ENCODE measurements at places on chromosomes 6 and 20. TPM values are rescaled to one million over a fixed set of nuclear protein-coding genes. Genes with fewer than 3 reads are reported as not detected.

DNA sequence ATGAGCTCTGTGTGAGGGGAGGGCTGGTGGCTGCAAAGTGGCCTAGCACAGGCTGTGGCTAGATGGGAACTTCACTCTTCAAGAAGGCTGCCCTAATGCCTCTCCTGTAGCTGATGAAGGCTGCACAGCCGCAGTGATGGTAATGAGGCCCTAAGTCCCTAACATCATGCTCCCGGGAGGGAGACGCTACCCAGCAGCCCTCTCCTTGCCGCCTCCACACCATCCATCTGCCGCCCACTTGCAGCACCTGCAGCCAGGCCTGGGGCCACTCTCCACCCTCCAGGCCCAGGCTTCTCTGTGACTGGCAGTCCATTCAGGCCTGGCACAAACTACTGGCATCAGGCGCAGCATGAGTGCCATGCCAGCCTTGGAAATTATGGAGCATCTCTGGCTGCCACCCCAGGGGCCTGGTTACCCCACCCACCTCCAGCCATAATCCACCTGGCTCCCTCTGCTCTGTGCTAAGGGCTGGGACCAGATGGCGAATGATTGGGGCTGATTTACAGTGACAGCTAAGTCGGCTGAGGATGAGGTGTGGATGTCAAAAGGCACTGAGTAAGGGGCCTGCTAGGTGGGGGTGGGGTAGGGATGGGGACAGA, 284.2 kb downstream of the LRFN2 start:
- DNase-seq: no peak

DNA sequence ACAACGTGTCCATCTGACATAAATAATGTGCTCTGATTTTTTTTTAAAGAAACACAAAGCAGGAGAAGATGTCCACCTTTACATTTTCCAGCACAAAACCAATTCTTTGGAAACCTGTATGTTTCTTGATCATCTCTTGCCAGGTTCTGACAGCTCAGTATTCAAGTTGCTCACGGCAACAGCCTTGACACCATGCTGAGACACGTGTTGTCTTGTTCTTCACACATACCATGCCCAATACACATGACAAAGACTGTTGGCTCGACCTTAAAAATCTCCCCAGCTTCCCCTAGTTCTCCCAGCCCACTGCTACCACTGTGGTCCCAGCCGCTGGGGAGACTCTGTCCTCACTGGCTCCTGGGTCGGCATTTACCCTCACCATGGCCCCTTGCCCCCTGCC, 518.9 kb downstream of the PREX1 start:
- DNase-seq: no peak

DNA sequence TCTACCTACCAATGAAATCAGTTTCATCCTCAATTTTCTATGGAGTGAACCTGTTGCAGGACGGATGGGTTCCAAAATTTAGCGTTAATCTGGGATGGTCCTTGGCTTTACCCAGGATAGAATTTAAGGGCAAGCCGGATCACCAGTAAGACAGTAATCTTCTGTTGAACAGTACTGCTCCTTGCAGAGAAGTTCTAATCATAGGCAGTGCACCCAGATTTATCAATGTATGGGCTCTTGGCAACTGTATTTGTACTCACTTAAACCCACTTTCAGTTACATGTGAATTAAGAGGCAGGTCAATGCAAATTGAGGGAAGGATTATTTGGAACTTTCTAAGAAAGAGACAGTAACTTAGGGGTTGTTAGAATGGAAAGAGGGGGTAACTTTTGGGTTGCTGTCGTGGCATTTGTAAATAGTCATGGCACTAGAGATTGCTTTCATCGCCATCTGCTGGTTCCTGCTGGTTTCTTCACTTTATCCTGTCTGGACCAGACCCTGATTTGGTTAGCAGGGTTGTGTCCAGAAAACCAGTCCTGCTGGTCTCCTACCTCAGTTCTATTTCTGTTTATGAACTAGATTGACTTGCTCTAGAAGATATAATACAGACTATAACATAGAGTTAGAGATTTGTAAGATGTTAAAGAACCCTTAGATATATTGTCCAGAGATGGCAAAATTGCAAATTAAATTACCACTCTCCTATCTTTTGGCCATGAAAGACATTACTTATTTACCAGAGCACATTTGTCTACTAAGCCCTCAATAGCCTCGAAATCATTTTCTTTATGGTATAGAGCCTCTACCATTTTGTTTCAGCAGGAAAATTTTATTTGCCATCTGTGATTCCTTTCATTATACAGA, 646.3 kb downstream of the UTRN start:
- peak; percentile 64 for DNase-seq

DNA sequence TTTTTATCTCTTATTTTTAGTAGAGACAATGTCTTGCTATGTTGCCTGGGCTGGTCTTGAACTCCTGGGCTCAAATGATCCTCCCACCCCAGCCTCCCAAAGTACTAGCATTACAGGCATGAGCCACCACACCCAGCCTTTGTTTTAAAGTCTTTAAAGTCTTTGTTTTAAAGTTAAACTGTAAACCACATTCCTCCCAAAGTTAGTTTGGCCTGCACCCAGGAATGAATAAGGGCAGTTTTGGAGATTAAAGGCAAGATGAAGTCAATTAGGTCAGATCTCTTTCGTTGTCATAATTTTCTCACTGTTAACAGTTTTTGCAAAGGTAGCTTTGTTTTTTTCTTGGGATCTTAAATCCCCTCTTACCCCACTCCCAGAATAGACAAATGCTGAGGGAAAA, 63.8 kb downstream of the UBR2 start:
- DNase-seq: no peak

- DNase-seq: no peak
Measured at GRCh38 chr6:27847706-27848105, 64.5 kb downstream of the OR2B2 start.

- no peak for DNase-seq
Measured at GRCh38 chr6:152651986-152652385, 14.8 kb upstream of the SYNE1 start.

DNA sequence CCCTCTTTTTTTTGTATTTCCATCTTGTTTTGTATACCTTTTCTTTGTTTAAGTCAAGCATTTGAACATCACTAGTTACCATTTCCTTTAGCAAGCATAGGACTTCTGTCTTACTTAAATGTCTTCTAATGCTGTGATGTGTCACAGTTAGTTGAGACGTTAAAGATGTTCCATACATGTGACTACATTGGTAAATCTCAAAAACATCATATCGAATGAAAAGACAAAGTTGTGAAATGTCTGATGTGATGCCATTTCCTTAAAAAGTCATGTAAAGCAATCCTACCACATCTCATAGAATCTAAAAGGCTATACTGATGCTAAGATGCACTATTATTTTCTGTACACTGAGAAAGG, 26.8 kb downstream of the SLC16A10 start:
- no peak for DNase-seq

PDYN gene
- not detected for total RNA-seq

GDAP1L1 gene
- 0.43 TPM for total RNA-seq

C4B gene
- 2.2 TPM for total RNA-seq

LY6G6D gene
- total RNA-seq: not detected

Measured in SK-MEL-5 (cell line).